ENCODE measurements at places on chromosomes 2 and 18.

DNA sequence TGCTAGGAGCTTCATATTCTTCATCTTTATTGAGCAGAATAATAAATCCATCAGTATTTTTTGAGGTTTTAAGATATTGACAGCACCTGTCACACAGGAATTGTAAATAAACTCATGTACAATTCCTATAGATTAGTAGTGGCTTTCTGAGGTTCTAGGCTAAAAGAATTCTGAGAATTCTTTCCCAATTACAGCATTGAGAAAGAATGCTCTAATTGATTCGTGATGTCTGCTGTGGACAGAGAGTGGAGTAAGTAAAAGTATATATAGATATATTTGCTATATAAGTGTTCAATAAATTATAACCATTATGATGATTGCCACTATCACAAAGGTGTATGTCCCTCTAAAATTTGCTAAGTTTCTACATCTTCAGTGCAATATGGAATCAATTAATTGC lies 186.5 kb upstream of the NRP2 start:
- no peak for DNase-seq

GRCh38 chr2:230777721-230778120 lies 65.1 kb downstream of the CAB39 start:
- DNase-seq: no peak

- DNase-seq: no peak
These were observed 226.5 kb upstream of the MMADHC start for GRCh38 chr2:149814049-149814448.

DNA sequence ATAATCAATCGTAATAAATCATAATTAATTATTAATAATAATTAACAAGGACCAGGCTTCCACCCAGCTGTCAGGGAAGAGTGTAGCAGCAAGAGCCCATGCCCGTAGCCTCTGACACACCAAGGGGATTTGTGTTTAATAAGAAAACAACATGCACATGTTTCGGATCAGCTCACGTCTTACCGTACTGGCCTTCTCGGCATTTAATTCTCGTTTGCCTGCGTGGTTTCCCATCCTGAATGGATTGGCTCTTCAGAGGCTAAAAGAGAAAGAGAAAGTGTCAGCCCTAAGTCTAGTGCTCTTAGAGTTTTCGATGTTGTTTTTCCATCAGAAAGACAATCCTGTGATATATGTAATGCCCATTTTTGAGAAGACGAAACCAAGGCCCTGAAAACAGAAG lies 27.6 kb downstream of the MBP start:
- peak; percentile 72 for DNase-seq
